Gastrocnemius medialis (tissue), 4 donors: ENCODE measurements at places on chromosomes 5 and 9. TPM values are rescaled to one million over a fixed set of nuclear protein-coding genes. Genes with fewer than 3 reads are reported as not detected.

GRCh38 chr5:134149571-134150303 is 27.0 kb downstream of the SKP1 start:
- H3K27me3 ChIP-seq, result no peaks in the 10 kb centered on the region
- DNase-seq, result no peak
- no peaks in the 10 kb centered on the region for H3K36me3 ChIP-seq
- no peak overlapping the region for H3K4me3 ChIP-seq
- H3K27ac ChIP-seq, result peak overlapping the region; percentile 61

- no peaks in the 10 kb centered on the region for H3K4me1 ChIP-seq
- H3K27ac ChIP-seq, result no peak overlapping the region
- H3K4me3 ChIP-seq, result no peak overlapping the region
- H3K27me3 ChIP-seq, result no peaks in the 10 kb centered on the region
These were observed 558.1 kb downstream of the NR2F1-AS1 start for GRCh38 chr5:93022796-93023447.

DNA sequence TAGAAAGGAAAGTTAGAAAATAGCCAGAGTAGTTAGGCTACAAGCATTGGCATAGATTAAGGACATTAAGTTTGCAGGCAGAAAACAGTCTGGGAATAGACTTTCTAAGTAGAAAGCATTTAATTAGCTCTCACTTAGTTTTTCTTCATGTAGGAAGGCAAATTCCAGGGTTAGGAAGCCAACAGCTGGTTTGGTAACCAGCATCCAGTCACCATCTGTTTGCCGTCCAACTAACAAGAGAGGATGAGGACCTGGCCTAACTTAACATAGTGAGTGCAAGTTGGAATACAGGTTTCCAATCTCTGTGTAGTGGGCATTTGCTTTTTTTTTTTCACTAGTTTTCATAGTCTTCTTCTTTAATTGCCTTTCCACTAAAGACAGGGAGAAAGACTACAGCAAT is 121.7 kb upstream of the NR3C1 start:
- no peak overlapping the region for H3K4me3 ChIP-seq
- no peak overlapping the region for H3K27ac ChIP-seq
- no peaks in the 10 kb centered on the region for H3K27me3 ChIP-seq
- H3K36me3 ChIP-seq, result no peaks in the 10 kb centered on the region

DNA sequence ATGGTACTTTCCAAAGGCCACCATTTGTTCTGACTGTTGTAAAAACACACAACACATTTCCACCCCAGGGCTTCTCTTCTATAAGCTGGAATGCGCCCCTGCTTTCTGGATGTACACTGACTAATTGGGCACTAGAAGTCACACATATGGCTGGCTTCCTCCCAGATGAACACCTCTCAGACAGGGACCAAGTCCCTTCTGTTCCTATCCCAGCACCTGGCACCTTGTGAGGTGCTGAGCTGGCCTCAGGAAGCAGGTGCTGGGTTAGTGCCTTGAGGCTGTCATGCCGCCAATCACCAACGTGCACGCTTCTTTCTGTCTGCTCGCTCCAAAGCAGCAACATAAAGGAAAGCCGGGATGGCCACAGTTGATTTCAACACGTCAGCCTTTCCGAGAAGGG is 93.2 kb downstream of the FSTL4 start:
- DNase-seq, result no peak
- no peaks in the 10 kb centered on the region for H3K36me3 ChIP-seq
- no peaks in the 10 kb centered on the region for H3K4me1 ChIP-seq
- peaks cover 3% of the 10 kb centered on the region for H3K27me3 ChIP-seq
- no peak overlapping the region for H3K4me3 ChIP-seq

GRCh38 chr9:113772121-113772810 is 103.8 kb upstream of the ZNF618 start:
- H3K27me3 ChIP-seq, result no peaks in the 10 kb centered on the region
- no peaks in the 10 kb centered on the region for H3K36me3 ChIP-seq
- no peak overlapping the region for H3K27ac ChIP-seq
- H3K4me1 ChIP-seq, result no peaks in the 10 kb centered on the region
- DNase-seq, result no peak

GRCh38 chr5:61904730-61905129 is 401.3 kb upstream of the KIF2A start:
- no peaks in the 10 kb centered on the region for H3K4me1 ChIP-seq
- no peak overlapping the region for H3K27ac ChIP-seq
- H3K36me3 ChIP-seq, result no peaks in the 10 kb centered on the region
- H3K27me3 ChIP-seq, result no peaks in the 10 kb centered on the region
- no peak for DNase-seq
- no peak overlapping the region for H3K4me3 ChIP-seq

GRCh38 chr9:80127920-80128319 is 556.2 kb downstream of the TLE4 start:
- no peak overlapping the region for H3K27ac ChIP-seq
- H3K4me3 ChIP-seq, result no peak overlapping the region
- H3K4me1 ChIP-seq, result no peaks in the 10 kb centered on the region
- no peaks in the 10 kb centered on the region for H3K36me3 ChIP-seq
- no peak for DNase-seq

DNA sequence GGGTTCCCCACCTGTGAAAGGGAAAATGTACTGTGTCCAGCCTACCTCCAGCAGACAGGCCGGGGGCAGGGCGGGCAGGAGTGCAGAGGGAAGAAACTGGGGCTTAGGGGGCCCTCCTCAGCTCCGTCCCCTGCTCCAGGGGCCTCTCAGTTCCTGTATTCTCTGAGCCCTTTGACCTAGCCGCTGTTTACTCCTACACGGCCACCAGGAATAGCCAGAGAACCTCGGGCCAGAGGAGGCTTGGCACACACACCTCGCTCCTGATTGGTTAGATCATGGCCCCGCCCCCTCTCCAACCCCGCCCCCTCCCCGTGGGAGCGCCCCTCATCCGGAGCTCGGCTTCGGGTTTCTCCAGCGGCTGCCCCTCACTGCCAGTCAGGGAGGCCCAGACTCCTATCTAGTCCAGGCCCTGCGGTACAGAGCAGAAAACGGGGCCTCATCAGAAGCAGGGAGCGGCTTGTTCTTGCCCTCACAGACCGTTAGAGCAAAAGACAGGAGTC is 2.2 kb downstream of the ST6GALNAC6 start:
- H3K4me3 ChIP-seq, result peak overlapping the region; percentile 91
- H3K4me1 ChIP-seq, result peaks cover 22% of the 10 kb centered on the region
- H3K36me3 ChIP-seq, result no peaks in the 10 kb centered on the region
- no peaks in the 10 kb centered on the region for H3K27me3 ChIP-seq

DNA sequence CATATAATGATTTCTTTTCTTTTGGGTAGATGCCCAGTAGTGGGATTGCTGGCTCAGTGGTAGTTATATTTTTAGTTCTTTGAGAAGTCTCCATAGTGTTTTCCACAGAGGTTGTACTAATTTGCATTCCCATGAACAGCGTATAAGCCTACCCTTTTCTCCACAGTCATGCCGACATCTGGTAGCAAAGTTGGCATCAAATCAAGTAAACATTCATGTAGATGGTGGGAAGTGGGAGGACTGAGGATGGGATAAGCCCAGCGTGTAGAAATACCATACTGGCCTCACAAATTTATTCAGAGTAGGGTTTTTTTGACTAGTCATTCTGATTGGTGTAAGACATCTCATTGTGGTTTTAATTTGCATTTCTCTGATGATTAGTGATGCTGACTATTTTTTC is 115.4 kb downstream of the EGFLAM start:
- H3K27me3 ChIP-seq, result no peaks in the 10 kb centered on the region
- H3K27ac ChIP-seq, result peak overlapping the region; percentile 20
- no peaks in the 10 kb centered on the region for H3K36me3 ChIP-seq
- no peak for DNase-seq
- H3K4me3 ChIP-seq, result no peak overlapping the region

- H3K36me3 ChIP-seq, result no peaks in the 10 kb centered on the region
- H3K27ac ChIP-seq, result no peak overlapping the region
- no peaks in the 10 kb centered on the region for H3K27me3 ChIP-seq
- no peak overlapping the region for H3K4me3 ChIP-seq
These were observed 149.2 kb upstream of the GAS1 start for GRCh38 chr9:87096506-87096905.

DNA sequence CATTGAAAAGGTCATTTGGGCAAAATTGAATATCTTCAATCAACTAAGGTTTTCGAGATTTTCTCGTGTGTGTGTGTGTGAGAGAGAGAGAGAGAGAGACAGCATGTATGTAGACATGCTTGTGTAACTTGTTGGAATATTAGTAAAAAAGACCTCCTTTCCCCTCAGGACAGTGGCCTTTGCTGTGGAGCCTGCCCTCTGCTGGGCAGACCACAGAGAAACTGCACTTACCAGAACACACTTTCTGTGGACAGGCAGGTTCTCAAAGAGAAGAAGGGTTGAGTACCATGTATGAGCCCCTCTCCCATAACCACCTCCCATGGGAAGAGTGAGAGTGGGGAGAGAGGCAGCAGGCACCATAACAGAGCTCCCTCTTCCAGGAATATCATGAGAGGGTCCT is 45.6 kb downstream of the CFAP90 start:
- peaks cover 10% of the 10 kb centered on the region for H3K4me1 ChIP-seq
- DNase-seq, result no peak
- no peak overlapping the region for H3K4me3 ChIP-seq
- no peaks in the 10 kb centered on the region for H3K27me3 ChIP-seq
- H3K36me3 ChIP-seq, result no peaks in the 10 kb centered on the region
- H3K27ac ChIP-seq, result no peak overlapping the region

- H3K27me3 ChIP-seq, result no peaks in the 10 kb centered on the region
- H3K4me1 ChIP-seq, result no peaks in the 10 kb centered on the region
- no peak for DNase-seq
- H3K27ac ChIP-seq, result no peak overlapping the region
- no peaks in the 10 kb centered on the region for H3K36me3 ChIP-seq
These were observed 317.0 kb upstream of the RPS23 start for GRCh38 chr5:82595113-82595512.

GRCh38 chr9:27118916-27119315 is 9.9 kb downstream of the TEK start:
- H3K27ac ChIP-seq, result peak overlapping the region; percentile 25
- peaks cover 8% of the 10 kb centered on the region for H3K4me1 ChIP-seq
- no peaks in the 10 kb centered on the region for H3K27me3 ChIP-seq
- DNase-seq, result no peak

- no peaks in the 10 kb centered on the region for H3K4me1 ChIP-seq
- no peak overlapping the region for H3K4me3 ChIP-seq
- H3K27ac ChIP-seq, result no peak overlapping the region
- H3K36me3 ChIP-seq, result no peaks in the 10 kb centered on the region
- no peaks in the 10 kb centered on the region for H3K27me3 ChIP-seq
- DNase-seq, result no peak
These were observed 505.1 kb upstream of the KLF4 start for GRCh38 chr9:107994648-107995047.

- H3K36me3 ChIP-seq, result no peaks in the 10 kb centered on the region
- DNase-seq, result no peak
- no peak overlapping the region for H3K27ac ChIP-seq
These were observed 1098.8 kb downstream of the DTWD2 start for GRCh38 chr5:117889596-117889995.

DNA sequence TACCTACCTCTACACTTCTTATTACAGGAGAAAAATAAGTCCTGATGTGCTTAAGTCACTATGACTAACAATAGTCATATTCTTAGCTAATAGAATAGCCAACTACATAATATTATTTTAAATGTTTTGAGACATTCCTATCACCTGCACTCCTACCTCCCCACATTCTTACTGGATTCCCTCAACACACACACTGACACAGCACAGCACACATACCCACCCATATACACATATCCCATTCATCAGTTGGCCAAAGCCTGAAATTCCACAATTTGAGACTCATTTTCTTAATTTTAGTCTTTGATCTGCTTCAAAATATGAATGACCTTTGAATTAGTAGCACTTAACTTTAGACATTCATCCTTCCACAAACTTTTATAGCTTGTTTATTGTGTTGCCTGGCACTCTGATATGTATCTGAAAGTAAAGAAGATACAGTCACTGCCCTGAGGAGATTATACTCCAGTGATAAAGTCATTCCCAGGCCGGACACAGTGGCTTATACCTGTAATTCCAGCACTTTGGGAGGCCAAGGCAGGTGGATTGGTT is 168.3 kb upstream of the RASA1 start:
- H3K27me3 ChIP-seq, result no peaks in the 10 kb centered on the region
- no peaks in the 10 kb centered on the region for H3K36me3 ChIP-seq
- DNase-seq, result no peak
- H3K4me3 ChIP-seq, result no peak overlapping the region

- no peaks in the 10 kb centered on the region for H3K36me3 ChIP-seq
- DNase-seq, result no peak
- no peak overlapping the region for H3K4me3 ChIP-seq
- no peaks in the 10 kb centered on the region for H3K27me3 ChIP-seq
These were observed 43.0 kb downstream of the ITGA2 start for GRCh38 chr5:53032188-53032587.

GRCh38 chr5:171888051-171888481 is 102.4 kb downstream of the SMIM23 start:
- no peak overlapping the region for H3K4me3 ChIP-seq
- H3K4me1 ChIP-seq, result peaks cover 2% of the 10 kb centered on the region
- H3K27ac ChIP-seq, result no peak overlapping the region
- H3K36me3 ChIP-seq, result peaks cover 26% of the 10 kb centered on the region
- H3K27me3 ChIP-seq, result no peaks in the 10 kb centered on the region

ARID3C gene
- not detected for total RNA-seq

HSD17B3 gene
- total RNA-seq, result not detected

SPINK7 gene
- total RNA-seq, result not detected

GAS1 gene
- 50.4 TPM for total RNA-seq

STPG3 gene
- not detected for total RNA-seq

NUTM2F gene
- not detected for total RNA-seq
